ENCODE measurements at places on chromosomes 4 and X. TPM values are rescaled to one million over a fixed set of nuclear protein-coding genes. Genes with fewer than 3 reads are reported as not detected.

- H3K27ac ChIP-seq: no peak overlapping the region
- no peak for DNase-seq
- H3K27me3 ChIP-seq: peaks cover 21% of the 10 kb centered on the region
- H3K4me3 ChIP-seq: no peak overlapping the region
Observed at GRCh38 chr4:140138428-140138827, 15.6 kb downstream of the MAML3 start.

DNA sequence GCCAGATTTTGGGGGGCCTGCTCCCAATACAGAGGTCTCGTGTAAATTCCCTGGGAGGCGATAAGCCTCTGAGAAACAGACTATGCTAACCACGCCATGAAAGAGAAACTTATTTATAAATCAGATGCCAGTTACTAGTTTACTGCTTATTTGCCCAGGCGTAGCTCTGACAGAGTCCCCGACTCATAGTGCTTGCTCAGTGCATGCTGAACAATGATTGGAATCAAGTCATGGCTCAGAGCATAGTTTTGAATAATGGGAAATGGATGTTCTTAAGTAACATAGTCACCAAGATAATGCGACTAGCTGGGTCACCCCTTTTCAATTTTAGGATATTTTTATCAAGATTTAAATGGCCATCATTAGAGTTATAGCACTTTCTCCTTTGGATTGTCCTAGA is 39.9 kb downstream of the HTT start:
- no peak overlapping the region for H3K4me3 ChIP-seq
- no peak overlapping the region for H3K27ac ChIP-seq
- H3K27me3 ChIP-seq: no peaks in the 10 kb centered on the region
- H3K36me3 ChIP-seq: peaks cover 10% of the 10 kb centered on the region

DNA sequence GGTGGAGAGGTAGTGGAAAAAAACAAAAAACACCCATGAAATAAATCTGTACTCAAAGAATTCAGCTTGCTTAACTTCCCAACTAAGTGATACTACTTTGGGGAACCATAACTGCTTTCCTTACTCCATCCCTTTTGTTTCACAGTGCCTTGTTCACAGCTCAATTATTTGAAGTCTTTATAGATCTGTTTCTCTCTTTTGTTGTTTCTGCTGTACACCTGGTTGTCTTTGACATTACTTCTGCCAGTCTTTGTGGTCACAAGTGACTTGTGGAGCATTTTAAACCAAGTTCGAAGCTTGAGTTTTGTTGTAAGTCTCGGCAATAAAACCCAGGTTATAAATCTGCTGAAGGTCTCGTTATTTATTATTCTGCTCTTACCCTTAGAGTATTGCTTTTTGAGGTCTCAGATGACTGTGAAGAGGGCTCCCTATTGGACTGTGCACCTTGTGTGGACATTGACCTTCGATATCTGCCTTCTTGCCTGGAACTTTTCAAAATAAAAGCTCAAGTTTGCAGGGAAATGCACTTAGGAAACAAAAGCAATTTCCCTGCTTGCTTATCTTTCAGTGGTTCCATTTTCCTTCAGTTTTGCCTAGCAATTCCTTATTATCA is 59.8 kb downstream of the ANK2 start:
- no peak overlapping the region for H3K4me3 ChIP-seq
- no peaks in the 10 kb centered on the region for H3K4me1 ChIP-seq
- H3K27me3 ChIP-seq: peaks cover 31% of the 10 kb centered on the region

DNA sequence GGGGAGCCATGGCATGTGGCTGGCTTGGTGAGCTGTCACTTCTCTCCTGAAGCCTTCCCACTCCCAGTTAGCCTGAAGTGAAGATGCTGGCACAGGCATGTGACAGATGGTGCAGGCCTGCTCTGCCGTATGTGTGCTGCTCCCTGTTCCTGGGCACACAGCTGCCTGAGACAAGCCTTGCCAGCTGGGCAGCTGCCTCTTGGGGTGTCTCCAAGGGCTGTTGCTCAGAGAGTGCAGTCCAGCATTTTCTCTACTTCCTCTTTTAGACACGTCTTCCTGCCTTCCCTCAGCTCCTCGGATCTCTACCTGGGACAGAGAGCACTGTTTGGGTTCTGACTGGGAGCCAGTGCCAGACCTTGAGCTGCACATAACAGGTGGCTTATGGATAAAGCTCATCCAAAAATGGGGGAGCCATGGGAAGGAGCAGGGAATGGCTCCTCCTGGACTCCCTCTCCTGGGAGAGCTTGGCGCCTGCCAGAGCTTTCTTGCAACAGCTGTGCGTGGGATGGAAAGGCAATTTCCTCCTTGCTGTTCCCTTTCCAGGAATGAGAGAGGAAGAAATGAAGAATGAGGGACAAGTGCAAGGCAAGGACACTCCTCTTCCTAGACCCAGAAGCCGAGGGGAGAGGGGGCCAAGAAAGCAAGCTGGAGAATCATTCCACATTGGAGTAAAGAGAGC is 132.9 kb downstream of the MSL3 start:
- DNase-seq: no peak
- H3K4me1 ChIP-seq: no peaks in the 10 kb centered on the region
- no peak overlapping the region for H3K4me3 ChIP-seq

- peaks cover 5% of the 10 kb centered on the region for H3K36me3 ChIP-seq
- H3K27me3 ChIP-seq: peaks cover 86% of the 10 kb centered on the region
- H3K4me1 ChIP-seq: no peaks in the 10 kb centered on the region
- no peak overlapping the region for H3K4me3 ChIP-seq
- no peak for DNase-seq
- H3K27ac ChIP-seq: no peak overlapping the region
Observed at GRCh38 chr4:52045028-52045427, 6.1 kb upstream of the SPATA18 start.

DNA sequence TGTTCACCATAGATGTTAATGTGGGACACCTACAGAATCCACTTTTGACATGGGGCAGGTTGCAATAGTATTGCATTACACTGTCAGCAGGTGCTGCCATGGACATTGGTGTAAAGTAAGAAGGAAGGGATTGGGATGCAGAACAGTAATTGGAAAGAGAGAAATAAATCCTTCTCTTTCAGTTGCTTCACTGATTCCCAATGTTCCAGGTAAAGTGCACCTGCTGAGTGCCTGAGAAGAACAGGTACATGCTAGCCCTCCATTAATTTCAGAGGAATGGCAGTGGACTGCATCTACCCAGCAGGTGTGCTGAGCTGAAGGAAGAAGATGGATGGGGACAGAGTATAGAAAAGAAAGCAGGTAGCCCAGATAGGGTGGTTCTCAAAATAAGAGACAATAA is 248.5 kb downstream of the TENM3 start:
- no peak for DNase-seq
- H3K4me3 ChIP-seq: no peak overlapping the region
- no peak overlapping the region for H3K27ac ChIP-seq
- H3K27me3 ChIP-seq: peaks cover 25% of the 10 kb centered on the region
- H3K4me1 ChIP-seq: peaks cover 5% of the 10 kb centered on the region

- peak overlapping the region; percentile 67 for H3K27ac ChIP-seq
- peak; percentile 52 for DNase-seq
- no peaks in the 10 kb centered on the region for H3K27me3 ChIP-seq
- H3K4me1 ChIP-seq: peaks cover 24% of the 10 kb centered on the region
- peak overlapping the region; percentile 90 for H3K4me3 ChIP-seq
Observed at GRCh38 chrX:130170752-130171445, 863 bp upstream of the RAB33A start.

DNA sequence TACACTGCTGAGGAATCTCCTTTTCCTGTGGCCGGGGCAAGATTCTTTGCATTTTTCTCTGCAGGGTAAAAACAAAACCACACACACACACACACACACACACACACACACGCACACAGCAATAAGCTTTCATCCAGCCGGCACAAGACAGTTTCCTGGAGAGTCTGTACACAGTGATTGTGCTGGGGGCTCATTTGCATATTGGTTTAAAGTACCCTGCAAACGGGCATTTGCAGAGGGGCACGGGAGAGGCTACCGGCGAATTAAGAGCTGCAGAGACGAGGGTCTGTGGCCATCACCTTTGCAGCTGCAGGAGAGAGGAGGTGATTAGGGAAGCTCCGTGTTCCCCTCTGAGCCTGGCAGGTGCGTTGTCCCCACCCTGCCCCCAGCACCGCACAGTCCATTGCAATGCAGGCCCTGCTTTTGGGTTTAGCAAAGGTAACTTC is 219.9 kb downstream of the SHOX start:
- no peak overlapping the region for H3K4me3 ChIP-seq
- H3K4me1 ChIP-seq: peaks cover 3% of the 10 kb centered on the region

DNA sequence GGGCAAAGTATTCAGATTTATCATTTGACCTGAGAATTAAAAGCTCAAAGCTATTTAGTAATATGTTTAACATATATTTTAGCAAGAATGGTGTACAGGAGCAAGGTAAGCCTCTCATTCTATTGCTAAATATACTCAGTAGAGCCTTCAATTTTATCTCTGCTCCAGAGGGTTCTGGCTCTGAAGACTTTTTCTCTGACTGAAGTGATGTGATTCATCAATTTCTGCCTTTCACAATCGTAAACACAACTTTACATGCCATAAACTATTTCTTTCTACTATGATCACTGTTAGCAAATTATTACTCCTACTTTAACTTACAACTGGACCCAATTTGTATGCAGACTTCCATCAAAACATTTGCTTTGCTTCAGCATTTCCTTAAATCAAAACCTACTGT is 315.0 kb upstream of the NDST4 start:
- no peaks in the 10 kb centered on the region for H3K4me1 ChIP-seq
- DNase-seq: no peak
- peak overlapping the region; percentile 67 for H3K27ac ChIP-seq
- no peak overlapping the region for H3K4me3 ChIP-seq
- H3K27me3 ChIP-seq: no peaks in the 10 kb centered on the region

- H3K4me1 ChIP-seq: no peaks in the 10 kb centered on the region
- H3K27me3 ChIP-seq: no peaks in the 10 kb centered on the region
Observed at GRCh38 chrX:85140964-85141363, 102.6 kb downstream of the SATL1 start.

F8A2 gene
- total RNA-seq: not detected

CORIN gene
- 0.07 TPM for total RNA-seq

SLITRK2 gene
- not detected for total RNA-seq

UGT2A1 gene
- total RNA-seq: not detected

CXorf65 gene
- total RNA-seq: 57.7 TPM

IKBKG gene
- 35.9 TPM for total RNA-seq

LPAR4 gene
- total RNA-seq: not detected

PHOX2B gene
- total RNA-seq: not detected

CRLF2 gene
- 0.26 TPM for total RNA-seq

TCEAL4 gene
- total RNA-seq: 6.6 TPM

RTL9 gene
- total RNA-seq: not detected

ABCE1 gene
- total RNA-seq: 39.6 TPM
